NCI-H2081 (cell line): ENCODE measurements at places on chromosomes 5 and 9.

DNA sequence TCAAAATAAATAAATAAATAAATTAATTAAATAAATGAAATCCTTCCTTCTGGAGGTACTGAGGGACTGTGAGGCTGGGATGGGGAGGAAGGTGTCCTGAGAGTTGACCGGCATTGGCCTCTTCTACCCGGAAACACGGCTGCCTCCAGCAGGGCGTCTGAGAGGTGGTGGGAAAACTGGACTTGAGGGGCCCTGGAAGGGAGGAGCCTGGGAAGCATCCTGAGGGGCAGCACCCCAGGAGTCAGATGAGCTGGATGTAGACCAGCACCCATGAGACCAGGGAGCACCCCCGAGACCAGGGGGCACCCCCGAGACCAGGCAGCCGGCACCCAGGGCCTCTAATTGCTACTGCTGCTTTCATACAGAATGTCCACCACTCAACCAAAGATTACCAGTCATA lies 8.8 kb upstream of the NSMF start:
- no peak for DNase-seq

GRCh38 chr9:28212979-28213378 lies 639.7 kb upstream of the C9orf72 start:
- DNase-seq = no peak

GRCh38 chr5:107651325-107651724 lies 19.4 kb downstream of the EFNA5 start:
- DNase-seq = no peak

- peak; percentile 95 for DNase-seq
Measured at GRCh38 chr5:133051542-133052316, at the start of gene HSPA4. Gene HSPA4 (plus strand): TSS chr5:133052013. CDS start chr5:133052251, 238 bp downstream.

GRCh38 chr5:79847561-79847960 lies 143.5 kb downstream of the MTX3 start:
- DNase-seq = no peak

GRCh38 chr5:77798456-77798855 lies 22.3 kb upstream of the TBCA start:
- DNase-seq = no peak

DNA sequence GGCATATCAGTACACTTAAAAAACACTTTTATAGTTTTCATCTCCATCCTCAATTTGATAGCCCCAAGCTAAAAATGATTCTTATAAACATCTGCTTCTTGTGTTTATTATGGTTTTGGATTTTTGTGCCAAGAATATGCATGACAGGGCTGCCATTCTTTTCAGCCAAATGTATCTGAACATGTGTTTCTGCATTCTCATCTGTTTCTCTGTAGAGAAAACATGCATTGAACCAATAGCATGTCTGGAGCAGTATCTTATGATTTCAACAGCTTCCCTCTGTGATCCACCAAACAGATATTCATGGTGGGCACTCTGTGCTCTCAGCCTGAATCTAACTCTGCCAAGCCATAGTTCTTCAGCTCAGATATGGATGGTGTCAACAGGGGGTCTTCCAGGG lies 99.3 kb upstream of the ERCC6L2 start:
- no peak for DNase-seq

- DNase-seq = no peak
Measured at GRCh38 chr5:174457141-174457678, 267.2 kb upstream of the MSX2 start.

DNA sequence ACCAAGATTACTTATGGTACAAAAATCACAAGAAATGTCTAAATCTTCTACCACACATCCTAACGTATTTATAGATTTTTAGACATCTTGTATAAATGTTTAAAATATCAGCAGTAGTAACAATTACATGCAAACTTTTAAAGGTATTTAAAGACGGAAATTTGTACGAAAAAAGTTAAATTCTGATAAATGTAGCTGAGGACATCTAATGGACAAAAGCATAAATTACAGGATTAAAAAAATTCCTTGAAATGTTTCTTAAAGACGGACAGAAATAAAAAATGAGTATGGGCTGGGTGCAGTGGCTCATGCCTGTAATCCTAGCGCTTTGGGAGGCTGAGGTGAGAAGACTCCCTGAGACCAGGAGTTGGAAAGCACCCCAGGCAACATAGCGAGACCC lies 15.8 kb downstream of the ERCC8 start:
- DNase-seq = no peak

DNA sequence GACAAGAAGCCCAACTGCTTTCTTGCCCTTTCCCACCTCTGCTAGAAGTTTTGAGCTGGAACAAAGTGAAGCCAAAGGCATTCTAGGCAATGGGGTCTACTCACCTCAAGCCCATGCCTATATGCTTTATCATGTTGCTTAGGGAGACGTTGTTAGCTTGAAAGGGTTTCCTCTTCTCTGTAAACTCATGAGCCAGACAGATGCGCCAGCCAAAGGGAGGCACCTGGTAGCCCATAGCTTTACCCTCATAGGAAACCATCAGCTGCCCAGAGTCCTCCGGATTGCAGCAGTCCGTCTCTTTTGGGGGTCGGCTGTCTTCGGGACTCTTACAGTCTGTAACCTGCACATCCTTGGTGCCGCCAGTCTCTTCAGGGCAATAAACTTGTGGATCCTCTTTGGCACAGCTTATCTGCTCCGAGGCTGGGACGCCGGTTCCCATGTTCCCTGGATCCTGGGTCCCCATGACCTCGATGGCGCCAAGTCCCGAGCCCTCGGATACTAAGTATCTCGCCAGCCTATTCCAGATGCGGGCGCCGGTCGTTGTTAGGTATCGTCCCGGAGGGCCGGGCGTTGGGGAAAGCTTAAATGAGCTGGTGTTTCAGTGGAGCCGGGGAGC lies 678 bp downstream of the GBA2 start:
- no peak for DNase-seq

- DNase-seq = no peak
Measured at GRCh38 chr5:5364932-5365331, 57.5 kb upstream of the ICE1 start.

DNA sequence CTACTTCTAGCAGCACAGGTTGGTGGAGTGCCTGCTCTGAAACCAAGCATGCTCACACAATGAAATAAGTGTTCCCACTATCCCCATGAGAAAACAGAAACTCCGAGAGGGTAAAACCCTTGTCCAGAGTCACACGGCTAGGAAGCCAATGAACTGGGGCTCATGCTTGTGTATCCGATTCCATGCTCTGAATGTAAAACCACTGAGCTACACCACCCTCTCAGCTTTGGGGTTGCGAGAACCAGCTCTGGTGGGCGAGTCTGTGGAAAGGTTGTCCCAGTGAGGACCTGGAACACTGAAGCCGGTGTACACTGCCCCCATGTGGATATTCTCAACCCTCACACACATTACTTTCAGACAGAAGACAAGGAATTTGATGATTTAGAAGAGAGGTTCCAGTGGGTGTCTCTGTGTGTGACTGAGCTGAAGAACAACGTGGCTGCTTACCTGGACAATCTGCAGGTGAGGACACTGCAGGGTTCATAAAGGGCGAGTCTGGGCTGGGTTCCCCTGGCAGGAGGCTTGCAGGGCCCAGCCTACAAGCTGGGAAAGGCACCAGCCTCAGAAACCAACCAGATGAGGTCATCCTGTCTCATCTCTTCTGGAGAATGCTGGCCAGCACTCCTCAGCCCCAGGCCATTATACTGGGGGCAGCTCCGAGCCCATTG lies 37.4 kb downstream of the ARHGEF37 start:
- DNase-seq = peak; percentile 17

DNA sequence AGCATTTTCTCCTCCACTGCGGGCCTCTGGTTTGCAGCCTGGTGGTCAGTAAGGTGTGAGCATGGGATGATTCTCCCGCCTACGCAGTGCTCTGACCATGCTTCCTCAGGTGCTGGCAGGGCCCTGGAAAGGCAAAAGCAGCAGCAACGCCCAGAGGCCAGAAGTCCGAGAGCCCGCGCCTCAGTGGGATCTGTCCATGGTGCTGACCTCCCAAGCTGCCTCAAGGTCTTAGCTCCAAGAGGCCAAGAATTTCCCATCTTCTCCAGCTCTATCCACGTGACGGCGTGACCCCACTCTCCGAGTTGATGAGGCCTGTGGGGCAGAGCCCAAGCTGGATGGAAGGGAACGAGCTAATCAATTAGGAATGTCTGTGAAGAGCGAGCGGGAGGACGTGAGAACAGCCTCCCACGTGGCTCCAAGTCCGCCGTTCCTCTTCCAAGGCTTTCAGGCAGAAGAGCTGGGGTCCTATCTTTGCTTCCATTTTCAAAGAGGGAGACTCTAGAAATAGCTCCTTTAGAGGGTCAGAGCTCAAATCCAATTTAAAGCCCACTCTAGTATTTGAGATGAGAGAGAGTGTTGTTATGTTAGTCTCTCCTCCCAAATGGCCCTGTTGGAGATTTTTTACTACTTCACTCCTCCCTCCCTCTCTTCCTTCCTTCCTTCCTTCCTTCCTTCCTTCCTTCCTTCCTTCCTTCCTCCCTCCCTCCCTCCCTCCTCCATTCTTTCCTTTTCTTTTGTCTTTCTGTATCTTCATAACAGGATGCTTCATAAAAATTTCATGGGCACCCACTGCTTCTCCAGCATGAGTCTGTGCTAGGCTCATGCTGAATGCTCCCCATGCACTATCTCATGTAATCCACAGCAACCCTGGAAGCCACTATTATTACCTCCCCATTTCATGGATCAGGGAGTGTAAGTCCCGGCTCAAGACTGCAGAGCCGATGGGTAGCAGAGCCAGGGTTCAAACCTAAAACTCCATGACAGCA lies 69.3 kb downstream of the OLFM1 start:
- no peak for DNase-seq
